Activated B cell treated with CpG ODN at 0.5 μM for 24 hours (primary cell): ENCODE measurements at places on chromosomes 11 and 22. TPM values are rescaled to one million over a fixed set of nuclear protein-coding genes. Genes with fewer than 3 reads are reported as not detected.

DNA sequence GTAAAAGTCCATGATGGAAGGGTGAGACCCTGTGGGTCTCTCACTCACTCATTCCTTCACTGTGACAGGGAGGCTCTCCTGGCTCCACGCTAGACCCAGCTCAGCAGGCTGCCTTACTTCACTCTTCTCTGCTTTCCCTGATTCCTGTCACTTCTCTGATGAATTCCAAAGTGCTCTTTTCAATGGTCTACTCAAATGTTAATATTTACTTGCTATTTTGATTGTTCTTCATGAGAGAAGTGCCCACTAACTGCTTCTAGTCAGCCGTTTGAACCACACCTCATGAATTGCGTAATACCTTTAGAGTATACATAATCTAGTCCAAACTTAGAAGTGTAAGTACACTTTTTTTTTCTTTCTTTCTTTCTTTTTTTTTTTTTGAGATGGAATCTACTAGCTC lies 1350.2 kb upstream of the RAG2 start:
- no peak overlapping the region for H3K4me3 ChIP-seq
- H3K4me1 ChIP-seq, result no peaks in the 10 kb centered on the region
- H3K27me3 ChIP-seq, result no peaks in the 10 kb centered on the region
- H3K27ac ChIP-seq, result no peak overlapping the region

- no peaks in the 10 kb centered on the region for H3K4me1 ChIP-seq
- no peak for DNase-seq
- H3K36me3 ChIP-seq, result no peaks in the 10 kb centered on the region
- no peak overlapping the region for H3K4me3 ChIP-seq
Measured at GRCh38 chr11:25435197-25435596, 896.7 kb upstream of the ANO3 start.

DNA sequence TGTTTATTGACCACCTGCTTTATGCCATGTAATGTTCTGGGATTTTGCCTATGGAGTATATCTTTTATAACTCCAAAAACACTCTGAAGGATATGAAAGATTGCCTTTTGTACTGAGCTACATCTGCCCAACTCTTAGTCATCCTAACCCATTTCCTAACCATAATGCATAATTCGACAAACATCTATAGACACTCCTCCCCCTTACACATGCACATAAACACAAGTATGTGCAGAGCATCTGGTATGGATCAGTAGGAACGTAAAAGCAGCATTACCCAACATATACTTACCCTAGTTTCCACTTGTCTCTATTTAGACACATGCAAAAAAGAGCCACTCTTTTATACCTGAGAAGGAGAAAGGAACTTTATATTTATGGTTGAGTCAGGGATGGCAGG lies 272.8 kb downstream of the FAM76B start:
- H3K27ac ChIP-seq, result no peak overlapping the region
- no peaks in the 10 kb centered on the region for H3K27me3 ChIP-seq
- no peaks in the 10 kb centered on the region for H3K4me1 ChIP-seq
- H3K36me3 ChIP-seq, result no peaks in the 10 kb centered on the region
- no peak overlapping the region for H3K4me3 ChIP-seq

DNA sequence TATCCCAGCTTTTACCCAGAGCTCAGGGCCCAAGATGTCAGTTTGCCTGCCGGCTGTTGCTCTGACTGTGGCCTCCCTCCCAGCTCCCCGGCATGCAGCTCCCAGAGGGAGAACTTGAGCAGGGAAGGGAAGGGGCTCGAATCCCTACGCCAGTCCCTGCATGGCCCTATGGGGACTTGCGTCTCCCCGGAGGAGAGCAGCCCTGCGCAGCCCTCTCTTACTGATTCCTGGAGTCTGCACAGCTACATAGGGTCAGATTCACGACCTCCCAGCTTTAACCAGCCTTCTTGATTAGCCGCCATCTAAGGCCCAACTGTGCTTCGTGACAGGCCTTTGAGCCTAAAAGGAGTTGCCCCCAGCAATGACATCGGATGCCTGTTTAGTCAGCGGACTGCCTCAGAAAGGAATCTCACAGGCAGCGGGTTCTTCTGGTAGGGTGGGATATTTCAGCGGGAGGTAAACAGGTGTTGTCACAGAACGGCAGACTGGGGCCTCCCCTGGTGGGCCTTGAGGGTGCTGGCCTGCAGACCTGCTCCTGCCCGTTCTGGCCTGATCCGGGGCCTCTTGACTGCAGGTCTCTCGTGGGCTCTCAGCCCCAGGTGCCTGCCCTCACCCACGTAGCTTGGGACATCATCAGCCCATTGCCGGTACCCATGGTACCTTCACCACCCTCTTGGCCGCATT lies 43.8 kb upstream of the KCNQ1OT1 start:
- H3K27me3 ChIP-seq, result no peaks in the 10 kb centered on the region
- H3K27ac ChIP-seq, result no peak overlapping the region
- H3K4me1 ChIP-seq, result no peaks in the 10 kb centered on the region
- no peak overlapping the region for H3K4me3 ChIP-seq

DNA sequence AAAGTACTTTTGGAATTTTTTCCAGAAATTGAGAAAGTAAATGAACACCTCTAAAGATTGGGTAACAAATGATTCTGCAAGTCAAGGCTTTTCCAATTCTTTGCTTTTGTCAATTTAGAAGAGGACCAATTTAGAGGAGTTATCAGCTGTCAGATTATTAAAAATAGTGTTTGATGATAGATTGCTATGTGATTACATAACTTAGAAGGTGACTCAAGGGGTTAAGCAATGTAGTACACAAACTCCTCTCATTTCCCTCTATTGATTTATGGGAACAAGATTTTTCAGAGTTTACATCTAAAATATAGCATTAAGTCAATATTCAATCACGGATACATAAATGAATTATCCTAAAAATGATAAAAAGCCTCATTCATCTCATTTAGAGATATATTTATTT lies 70.3 kb downstream of the INSC start:
- peaks cover 2% of the 10 kb centered on the region for H3K27me3 ChIP-seq
- no peaks in the 10 kb centered on the region for H3K4me1 ChIP-seq
- no peaks in the 10 kb centered on the region for H3K36me3 ChIP-seq
- no peak overlapping the region for H3K27ac ChIP-seq

DNA sequence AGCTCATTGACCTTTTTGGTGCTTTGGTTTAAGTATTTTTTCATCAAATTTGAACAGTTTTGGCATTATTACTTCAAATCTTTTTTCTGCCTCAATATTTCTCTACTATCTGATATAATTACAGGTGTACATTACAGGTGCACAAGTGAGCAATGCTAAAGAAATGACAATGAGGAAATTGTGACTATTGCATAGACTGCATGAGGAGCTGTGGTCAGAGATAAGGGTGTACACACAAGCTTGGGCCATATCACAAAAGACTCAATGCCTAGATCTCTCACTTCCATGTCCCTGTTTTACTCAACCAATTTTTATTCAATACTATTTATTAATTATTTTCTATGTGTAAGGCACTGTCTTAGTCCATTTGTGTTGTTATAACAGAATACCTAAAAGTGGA lies 251.0 kb upstream of the UBASH3B start:
- no peaks in the 10 kb centered on the region for H3K36me3 ChIP-seq
- H3K4me3 ChIP-seq, result no peak overlapping the region
- H3K4me1 ChIP-seq, result no peaks in the 10 kb centered on the region
- no peak overlapping the region for H3K27ac ChIP-seq
- no peak for DNase-seq

- peaks cover 20% of the 10 kb centered on the region for H3K4me1 ChIP-seq
- H3K4me3 ChIP-seq, result peak within 1 kb of the TSS; percentile 92
- H3K27me3 ChIP-seq, result peaks cover 3% of the 10 kb centered on the region
- peak within 1 kb of the TSS; percentile 87 for H3K27ac ChIP-seq
Measured at GRCh38 chr11:59810189-59810910, at the start of gene MRPL16. Gene MRPL16 (minus strand): TSS chr11:59810778. CDS start chr11:59810658, 120 bp downstream.

DNA sequence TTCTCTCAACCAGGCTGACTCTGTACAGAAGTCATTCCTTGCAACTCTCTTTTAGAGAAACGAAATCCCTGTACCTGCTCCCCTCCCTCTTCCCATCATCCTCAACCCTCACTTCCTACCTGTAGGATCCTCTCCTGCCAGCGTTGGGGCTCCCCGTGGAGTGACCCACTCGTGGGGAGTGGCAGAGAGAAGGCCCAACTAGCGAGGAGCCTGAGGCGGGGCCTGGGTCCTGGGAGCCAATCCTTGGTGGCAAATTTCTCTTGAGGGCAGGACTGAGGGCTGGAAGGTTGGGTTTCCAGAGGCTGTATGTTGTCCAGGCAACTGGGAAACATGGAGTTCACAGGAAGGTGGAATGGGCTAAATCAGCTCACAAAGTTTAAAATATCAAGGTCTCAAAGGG lies 10.4 kb downstream of the NHERF4 start:
- H3K4me3 ChIP-seq, result no peak overlapping the region
- no peaks in the 10 kb centered on the region for H3K27me3 ChIP-seq
- DNase-seq, result no peak
- no peaks in the 10 kb centered on the region for H3K36me3 ChIP-seq

DNA sequence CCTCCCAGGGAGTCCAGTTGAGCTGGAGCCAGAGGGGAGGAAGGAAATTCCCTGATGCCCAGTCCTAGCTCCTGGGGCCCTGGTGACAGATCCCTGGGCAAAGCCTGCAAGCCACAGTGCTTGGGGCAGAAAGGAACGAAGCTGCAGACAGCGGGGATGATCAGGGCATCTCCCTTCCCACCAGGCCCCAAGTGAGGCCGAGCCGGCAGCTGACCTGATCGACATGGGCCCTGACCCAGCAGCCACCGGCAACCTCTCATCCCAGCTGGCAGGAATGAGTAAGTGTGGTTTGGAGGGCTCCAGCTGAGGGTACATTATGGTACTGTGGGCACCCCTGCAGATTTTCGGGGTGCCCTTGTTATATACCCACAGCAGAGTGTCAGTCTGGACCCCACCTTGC lies 33.5 kb downstream of the TOM1 start:
- no peak overlapping the region for H3K27ac ChIP-seq
- peaks cover 25% of the 10 kb centered on the region for H3K4me1 ChIP-seq
- peaks cover 59% of the 10 kb centered on the region for H3K36me3 ChIP-seq
- H3K27me3 ChIP-seq, result no peaks in the 10 kb centered on the region
- H3K4me3 ChIP-seq, result no peak overlapping the region

- H3K4me3 ChIP-seq, result no peak overlapping the region
- no peaks in the 10 kb centered on the region for H3K36me3 ChIP-seq
- H3K27me3 ChIP-seq, result peaks cover 14% of the 10 kb centered on the region
- DNase-seq, result no peak
- H3K4me1 ChIP-seq, result peaks cover 8% of the 10 kb centered on the region
Measured at GRCh38 chr11:118117790-118118601, 31.2 kb upstream of the SMIM35 start.

NLRP10 gene
- not detected in 2 replicates for total RNA-seq

IL17REL gene
- 0.15 and 0.31 TPM in 2 replicates for total RNA-seq

ZNRD2 gene
- 40.9 and 41.0 TPM in 2 replicates for total RNA-seq
